Thyroid gland (tissue), 4 donors: ENCODE measurements at places on chromosomes 2 and 18.

- peak; percentile 31 for DNase-seq
Measured at GRCh38 chr2:159186462-159186861, 100.0 kb downstream of the WDSUB1 start.

GRCh38 chr2:176642074-176642473, 372.8 kb downstream of the MTX2 start:
- DNase-seq = no peak

DNA sequence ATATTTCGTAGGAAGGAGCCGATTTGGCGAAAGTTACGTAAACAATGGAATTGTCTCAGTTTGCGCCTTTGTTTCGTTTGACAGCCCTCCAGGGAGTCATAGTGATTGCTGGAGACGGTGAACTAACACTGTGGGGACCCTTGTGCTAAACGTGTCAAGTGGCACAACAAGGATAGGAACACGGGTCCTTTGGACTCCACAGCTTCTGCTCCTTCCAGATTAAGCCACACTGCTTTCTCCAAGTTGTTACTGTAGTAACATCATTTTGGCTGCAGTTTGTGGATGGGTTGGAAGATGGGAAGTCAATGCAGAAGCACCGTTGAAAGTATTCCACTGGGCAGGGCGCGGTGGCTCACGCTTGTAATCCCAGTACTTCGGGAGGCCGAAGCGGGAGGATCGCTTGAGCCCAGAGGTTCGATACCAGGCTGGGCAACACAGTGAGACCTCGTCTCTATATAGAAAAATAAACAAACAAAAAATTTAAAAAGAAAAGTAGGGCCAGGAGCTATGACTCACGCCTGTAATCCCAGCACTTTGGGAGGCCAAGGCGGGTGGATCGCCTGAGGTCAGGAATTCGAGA, 636 bp upstream of the IMMT start:
- peak; percentile 5 for DNase-seq

GRCh38 chr2:95381212-95382191, 21.0 kb upstream of the FAHD2A start:
- DNase-seq = no peak

DNA sequence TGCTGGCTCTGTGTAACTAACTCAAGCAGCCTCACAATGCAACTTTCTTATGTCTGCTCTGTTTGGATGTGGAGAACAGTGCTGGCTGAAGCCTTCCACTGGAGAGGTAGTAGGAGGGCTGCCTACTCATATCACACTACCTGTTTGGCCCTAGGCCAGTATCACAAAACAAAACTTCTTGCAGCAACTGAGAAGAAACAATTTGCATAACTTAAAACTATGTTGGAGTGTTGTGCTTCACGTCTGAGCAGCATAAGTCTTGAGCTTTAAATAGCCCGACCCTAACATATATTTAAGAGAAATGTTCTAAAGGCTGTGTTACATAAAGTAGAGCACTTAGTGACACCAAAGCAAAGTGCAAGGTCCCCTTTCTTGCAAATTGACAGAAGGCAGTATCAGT, 204.9 kb upstream of the ACVR2A start:
- no peak for DNase-seq

- DNase-seq = no peak
Measured at GRCh38 chr2:108923019-108923700, 65.9 kb downstream of the EDAR start.

DNA sequence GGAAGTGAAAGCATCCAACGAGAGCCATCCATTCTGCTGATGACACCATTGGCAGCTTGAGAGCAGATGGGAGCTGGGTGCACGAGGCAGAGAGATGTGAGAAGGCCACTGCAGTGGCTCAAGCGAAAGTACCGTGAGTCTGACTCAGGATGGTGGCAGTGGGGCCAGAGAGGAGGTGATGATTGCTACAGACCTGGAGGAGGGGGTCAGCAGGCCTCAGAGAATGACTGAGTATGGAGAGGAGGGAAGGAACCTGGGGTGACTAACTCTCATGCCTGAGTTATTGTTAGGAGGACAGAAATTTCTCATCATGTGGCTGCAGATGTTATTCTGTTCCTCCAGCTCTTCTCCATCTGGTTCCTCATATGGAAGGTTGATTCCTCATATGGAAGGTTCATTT, 8.8 kb upstream of the ZBTB7C start:
- no peak for DNase-seq

DNA sequence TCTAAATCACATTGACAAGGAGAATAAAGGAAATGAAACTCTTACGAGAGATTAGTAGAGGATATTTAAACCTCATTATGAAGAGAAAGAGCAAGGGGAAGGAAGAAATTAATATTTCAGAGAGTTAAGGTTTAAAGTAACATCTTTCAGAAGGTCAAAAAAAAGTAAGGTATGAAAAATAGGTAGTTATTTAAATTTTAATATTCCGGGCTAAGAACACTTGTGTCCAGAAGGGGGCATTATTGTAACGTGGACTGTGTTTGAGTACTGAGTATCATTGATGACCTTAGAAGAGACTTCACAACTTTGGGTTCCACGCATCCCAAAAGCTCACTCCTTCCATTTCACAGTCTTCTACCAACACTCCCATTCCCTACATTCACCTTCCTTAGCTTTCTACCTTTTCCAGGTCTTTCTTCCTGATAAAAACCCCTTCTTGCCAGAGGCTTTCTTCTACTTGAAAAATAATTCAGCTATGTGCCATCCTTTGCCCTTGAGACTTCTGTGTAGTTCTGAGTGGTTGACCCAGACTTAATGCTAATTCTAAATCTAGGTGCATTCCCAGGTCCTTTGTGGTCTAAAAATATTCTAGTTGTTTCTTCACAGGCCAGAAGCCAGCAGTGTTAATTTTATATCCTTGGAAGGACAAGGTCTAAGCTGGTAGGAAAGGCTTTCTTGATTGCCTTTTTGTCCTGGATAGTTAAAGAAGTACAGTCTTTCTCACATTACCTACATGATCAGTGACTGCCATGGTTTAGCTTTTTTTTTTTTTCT, 16.5 kb downstream of the DYNC1I2 start:
- DNase-seq = no peak

- no peak for DNase-seq
Measured at GRCh38 chr2:65678779-65679391, 246.5 kb upstream of the SPRED2 start.

DNA sequence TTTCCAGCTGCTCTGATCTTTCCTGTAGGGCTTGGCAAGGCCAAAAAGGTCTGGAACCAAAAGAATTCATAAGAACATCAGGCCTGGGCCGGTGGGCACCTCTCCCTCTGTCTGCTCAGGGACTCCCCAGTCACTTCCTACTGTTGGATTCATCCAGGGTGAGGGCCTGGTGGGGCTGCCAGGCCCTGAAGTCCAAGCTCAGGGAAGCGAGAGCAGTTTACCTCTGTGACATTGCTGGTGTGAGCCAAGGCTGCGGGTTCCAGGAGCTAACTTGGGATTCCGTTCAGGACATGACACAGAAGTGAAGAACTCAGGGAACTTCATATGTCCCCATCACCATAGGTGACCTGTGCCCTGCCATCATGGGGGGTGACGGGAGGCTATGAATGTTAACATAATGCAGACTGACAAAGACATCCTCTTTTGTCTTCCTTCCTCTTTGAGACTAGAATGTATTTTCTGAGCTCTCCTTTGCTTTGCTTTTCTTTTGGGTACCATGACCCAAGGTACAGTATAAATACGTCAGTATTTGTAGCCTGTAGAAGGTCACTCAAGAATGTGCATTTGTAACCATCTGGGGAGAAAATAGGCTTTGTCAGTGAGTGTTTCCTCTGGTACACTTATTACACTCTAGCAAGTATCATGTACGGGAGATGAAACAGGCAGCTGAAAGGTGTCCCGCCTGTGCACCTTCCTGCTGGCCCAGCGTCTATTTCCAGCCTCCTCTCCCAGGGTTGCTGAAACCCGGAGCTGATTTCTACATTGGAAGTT, 130.5 kb upstream of the SLC1A4 start:
- DNase-seq = no peak

DNA sequence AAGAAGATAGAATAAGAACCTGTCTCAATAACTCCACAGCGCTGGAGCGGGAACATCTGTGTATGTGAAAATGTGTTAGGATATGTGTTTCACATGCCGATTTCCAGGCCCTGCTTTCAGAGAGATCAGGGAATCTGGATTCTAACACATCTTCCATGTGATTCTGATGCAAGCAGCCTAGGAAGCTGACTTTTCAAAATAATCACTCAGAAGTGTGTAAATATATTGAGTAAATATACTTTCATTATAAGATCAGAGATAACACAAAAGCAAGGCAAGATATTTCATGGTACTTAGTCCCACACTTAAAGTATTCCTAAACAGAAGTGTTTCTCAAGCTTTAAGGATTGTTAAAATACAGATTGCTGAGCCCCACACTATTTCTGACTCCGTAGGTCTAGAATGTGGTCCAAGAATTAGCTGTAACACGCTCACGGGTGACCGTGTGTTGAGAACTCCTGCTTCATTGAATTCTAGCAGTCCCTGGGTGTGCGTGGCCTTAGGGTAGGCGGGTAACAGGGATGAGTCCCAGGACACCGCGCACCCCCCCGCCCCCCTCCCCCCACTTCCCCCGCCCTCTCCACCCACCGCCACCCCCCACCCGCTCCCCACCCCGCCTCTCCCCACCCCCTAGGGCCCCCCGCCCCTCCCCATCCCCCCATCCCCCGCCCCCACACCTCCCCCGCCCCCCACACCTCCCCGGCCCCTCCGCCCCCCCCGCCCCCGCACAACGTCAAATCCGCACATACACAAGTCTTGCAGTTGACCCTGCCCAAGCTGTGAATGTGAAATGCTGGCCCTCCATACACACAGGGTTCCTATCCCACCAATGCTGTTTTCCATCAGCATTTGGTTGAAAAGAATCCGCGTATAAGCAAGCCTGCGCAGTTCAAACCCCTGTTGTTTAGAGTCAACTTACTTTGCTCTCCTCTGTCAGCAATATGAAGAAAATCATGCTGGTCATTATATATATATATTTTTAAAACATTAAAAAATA, 94.2 kb upstream of the SLC39A10 start:
- DNase-seq = no peak

DNA sequence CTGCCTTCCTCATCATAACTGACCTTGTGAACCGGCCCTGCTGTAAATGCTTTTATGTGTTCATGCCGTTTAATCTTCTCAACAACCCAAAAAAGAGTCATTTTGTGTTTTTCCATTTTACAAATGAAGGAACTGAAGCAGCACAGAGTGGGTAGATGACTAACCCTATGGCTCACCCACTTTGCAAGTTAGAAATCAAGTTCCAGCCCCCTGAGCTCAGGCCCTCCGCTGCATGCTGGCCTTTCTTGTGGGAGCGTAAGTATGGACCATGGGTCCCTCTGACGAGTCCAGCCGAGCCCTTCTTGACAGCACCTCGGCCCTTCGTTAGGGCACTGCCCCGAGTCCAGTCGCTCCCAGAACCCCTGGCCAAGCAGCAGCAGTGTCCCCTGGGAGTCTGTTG, 194.6 kb downstream of the GLI2 start:
- DNase-seq = no peak

DNA sequence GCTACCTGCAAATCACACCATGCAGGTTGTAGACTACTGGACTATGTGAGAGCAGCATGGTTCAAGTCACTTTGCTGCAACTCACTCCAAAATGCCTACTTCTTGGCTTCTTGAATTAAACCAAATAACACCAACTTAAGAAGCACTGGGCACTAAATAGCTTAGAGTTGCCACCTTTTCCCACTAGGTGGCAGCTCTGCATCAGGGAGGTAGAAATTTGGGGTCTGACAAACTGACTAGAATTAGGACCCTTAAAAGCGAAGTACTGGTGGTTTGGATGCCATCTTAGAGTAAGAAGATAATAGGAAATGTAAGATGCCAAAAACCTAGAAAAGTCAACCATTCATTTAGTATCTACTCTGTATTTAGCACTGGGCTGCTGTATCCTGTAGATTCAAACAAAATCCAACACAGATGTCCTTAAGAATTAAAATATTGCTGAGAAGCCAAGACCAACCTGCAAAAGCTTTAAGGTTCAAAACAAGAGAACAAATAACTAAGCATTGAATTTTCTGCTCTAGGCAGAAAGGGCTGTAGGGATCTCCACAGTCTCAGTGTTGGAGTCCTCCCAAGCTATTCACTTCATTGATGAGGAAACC, 65.5 kb downstream of the CCBE1 start:
- DNase-seq = no peak

DNA sequence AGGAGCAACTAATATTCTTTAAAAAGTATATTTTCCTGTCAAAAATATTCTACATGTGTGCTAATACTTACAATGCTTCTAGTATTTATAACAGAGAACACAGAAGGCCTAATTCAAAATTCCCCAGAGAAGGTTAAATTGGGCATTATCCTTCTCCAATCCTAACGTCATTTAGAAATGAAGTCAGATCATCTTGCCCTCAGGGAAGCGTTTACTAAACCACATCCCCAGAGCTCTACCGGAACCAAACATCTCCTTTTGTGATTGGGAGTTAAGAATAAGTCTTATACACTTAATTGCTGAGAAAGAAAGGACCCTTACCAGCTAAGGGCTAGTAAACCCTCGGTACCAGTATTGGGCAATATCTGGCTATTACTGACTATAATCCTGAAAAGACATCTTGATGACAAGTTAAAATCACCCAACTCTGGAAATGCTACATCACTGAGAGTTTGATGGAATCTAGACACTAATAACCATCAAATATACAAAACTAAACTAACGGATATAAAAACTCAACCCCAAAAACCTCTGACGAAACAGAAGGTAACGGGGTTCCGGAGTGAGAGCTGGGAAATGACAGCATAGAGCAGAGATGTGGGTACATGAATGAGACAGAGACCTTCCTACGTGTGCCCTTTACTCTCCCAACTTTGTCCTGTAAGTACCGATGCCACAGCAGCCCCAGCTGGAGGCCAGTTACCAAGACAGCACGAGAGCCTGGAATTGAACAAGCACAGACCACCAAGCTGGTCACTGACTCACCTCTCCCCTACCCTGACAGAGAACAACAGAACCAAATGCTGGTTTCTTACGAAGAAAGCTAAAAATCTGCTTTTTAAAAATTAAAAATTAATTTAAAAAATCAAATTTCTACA, 35.0 kb downstream of the WDSUB1 start:
- DNase-seq = no peak

GRCh38 chr2:148865512-148865911, 9.5 kb upstream of the KIF5C start:
- DNase-seq = no peak

DNA sequence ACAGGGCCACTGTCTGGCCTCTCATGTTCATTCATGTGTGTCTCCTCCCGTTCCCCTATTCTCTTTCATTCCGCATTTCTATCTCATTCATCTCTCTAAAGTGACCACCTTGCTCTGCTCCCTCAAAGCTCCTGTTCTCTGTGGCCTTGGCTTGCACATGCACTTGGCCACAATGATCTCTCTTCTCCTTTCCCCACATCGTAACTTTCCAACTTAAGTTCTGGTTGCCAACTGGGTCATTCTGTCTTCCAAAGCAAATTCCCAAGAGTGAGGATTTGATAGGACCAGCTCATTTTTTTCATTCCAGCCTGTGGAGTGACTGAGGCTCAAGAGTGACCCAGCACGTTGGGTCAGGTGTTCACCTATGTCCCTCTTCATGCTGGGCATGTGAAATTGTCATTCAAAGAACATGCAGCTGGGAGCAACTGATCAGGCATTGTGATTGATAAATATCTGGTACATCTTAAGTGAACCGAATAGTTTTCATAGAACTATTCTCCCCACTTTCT, 14.3 kb upstream of the ITGA6 start:
- DNase-seq = peak; percentile 7
